ENCODE measurements at places on chromosomes 4 and X.

GRCh38 chr4:81827577-81828202, 356.0 kb upstream of the RASGEF1B start:
- DNase-seq = peak; percentile 58

- no peak for DNase-seq
Observed at GRCh38 chr4:20172070-20172760, 79.5 kb upstream of the SLIT2 start.

DNA sequence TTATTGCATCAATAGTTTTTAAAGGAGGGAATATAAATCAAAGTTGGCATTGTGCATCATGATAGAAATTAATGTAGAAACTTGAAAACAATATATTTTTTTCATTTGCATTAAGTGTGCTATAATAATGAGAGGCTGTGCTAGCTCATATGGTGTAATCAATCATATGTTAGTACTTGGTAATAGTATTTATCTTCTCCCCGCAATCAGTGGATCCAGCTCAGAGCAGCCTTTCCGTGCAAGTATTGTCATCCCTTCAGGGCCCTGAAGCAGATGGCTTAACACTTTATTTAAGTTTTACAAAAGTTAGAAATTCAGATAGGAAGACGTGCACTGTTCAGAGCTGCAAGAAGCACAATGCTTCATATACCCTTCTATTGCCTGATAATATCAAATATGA, 616.3 kb upstream of the ATOH1 start:
- DNase-seq = no peak

- no peak for DNase-seq
Observed at GRCh38 chrX:12753366-12753765, 37.8 kb upstream of the PRPS2 start.

DNA sequence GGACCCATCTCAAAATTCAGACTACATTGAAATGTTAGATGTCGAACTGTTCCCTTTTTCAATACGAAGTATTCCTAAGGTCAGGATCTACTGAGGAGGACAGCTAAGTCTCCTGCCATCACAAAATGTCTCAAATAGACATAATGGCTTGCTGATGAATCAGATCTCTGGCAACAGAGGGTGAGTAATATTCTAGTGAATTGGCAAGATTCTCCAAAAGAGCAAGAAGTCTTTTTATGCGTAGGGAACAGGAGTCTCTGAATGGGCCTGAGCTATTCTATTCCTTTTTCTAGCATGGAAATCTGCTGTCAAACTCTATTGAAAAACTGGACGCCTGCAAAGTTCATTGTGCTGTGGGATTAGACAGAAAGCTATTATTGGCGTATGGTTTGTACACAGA, 145.4 kb downstream of the FNIP2 start:
- peak; percentile 80 for DNase-seq

DNA sequence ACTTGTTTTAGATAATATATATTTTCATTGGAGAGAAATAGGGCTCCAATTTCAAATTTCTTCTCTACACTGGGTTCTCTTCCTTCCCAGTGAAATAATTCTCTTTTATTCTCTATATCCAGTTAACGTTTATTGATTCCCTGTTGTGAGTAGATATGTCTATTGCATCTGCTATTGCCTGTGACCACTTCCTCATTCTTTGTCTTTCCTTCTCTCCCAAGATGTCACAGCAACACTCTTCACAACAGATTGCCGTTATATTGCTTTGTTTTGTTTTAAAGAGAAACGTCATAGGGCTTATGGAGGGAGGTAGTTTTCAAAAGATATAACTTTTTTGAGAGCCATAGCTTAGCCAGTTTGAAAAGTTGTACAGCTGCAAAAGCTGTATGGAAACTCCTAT, 343.8 kb downstream of the ARHGAP24 start:
- DNase-seq = no peak

GRCh38 chr4:65658117-65658516, 12.2 kb downstream of the EPHA5 start:
- no peak for DNase-seq

GRCh38 chr4:38132107-38132673, 172.0 kb downstream of the PTTG2 start:
- DNase-seq = peak; percentile 98

DNA sequence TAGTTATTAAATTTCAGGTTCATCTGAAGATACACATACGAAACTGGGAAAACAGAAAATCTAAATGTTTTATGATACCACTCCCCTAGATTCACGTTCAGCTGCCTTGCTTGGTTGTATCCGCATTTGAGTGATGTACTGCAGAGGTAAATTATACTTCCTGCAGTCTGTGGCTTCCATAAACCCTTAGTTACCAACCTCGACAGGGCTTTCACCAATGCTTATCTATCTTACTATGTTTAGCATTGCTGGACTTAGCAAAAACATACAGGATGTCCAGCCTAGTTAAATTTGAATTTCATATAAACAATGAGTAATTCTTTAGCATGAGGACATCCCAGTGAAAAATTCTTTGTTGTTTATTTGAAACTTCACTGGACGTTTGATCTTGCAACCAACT, 108.8 kb downstream of the TMA16 start:
- DNase-seq = no peak

DNA sequence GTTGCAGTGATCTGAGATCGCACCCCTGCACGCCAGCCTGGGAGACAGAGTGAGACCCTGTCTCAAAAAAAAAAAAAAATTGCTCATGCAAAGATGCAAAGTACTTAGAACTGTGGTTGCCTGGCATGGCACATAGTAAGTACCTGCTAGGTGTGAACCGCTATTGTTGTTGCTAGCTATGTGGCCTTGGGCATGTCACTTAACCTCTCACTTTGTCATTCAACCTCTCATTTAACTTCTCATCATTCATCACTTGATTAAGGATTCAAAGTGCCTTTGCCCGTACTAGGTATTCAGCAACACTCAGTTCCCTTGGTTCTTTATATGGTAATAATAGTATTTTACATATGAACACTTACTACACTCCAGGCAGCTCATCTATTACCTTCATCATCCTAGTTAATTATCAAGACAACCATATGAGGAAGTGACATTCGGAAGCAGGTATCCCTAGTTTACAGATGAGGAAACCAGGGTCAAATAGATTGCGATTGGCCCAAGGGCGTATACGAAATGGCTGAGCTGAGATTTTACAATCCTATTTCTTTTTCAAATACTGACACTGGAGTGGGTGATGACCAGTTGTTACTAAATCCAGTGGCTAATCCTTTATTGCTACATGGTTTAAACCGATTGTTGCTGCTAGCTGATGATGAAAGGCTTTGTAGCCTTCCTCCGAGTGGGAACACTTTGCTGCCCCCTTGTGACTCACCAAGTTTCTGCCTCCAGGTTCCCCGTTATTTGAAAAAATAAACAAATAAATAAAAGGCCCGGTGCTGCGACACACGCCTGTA, 28.8 kb upstream of the SOWAHD start:
- peak; percentile 86 for DNase-seq

- peak; percentile 63 for DNase-seq
Observed at GRCh38 chr4:77097611-77098010, 21.8 kb upstream of the CCNI start.

DNA sequence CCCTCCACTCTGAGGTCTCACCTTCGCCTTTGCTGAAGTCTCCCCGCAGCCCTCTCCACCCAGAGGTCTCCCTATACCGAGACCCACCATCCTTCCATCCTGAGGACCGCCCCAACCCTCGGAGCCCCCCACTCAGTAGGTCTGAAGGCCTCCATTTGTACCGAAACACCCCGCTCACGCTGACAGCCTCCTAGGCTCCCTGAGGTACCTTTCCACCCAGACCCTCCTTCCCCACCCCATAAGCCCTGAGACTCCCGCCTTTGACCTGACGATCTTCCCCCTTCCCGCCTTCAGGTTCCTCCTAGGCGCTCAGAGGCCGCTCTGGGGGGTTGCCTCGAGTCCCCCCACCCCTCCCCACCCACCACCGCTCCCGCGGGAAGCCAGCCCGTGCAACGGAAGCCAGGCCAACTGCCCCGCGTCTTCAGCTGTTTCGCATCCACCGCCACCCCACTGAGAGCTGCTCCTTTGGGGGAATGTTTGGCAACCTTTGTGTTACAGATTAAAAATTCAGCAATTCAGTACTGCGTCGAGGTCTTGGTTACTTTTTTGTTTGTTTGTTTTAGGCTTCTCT, 5.0 kb downstream of the SOD3 start:
- DNase-seq = no peak

- DNase-seq = no peak
Observed at GRCh38 chr4:85393201-85393600, 81.7 kb upstream of the ARHGAP24 start.

DNA sequence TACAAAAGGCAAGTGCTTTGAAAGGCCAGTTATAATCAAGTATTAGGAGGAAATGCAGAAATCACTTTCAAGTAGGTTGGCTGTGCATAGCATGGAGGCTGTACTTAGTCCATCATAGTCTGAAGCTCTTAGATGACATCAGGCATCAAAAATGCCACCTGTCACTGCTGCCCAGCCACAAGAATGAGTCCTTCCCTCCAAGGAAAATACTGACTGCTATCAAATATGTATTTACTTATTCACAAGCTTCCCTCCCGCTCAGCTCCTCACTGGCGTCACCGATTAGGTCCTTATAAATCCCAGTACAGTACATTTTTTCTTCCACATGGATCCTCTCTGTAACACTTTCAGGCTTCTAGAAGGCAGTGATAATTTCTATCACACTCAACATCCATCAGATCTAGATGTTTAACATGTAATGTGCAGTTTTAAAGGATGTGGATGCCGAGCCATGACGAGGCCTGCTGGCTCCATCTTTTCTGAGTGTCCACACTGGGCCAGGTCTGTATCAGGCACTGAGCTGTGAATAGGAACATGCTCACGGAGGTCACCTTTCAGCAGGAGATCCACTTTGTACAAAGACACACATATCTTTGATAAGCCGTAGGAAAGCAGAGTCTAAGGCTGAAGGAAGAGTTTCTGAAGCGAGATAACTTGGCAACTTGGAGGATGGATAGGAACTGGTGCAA, 121.9 kb downstream of the PALLD start:
- no peak for DNase-seq

DNA sequence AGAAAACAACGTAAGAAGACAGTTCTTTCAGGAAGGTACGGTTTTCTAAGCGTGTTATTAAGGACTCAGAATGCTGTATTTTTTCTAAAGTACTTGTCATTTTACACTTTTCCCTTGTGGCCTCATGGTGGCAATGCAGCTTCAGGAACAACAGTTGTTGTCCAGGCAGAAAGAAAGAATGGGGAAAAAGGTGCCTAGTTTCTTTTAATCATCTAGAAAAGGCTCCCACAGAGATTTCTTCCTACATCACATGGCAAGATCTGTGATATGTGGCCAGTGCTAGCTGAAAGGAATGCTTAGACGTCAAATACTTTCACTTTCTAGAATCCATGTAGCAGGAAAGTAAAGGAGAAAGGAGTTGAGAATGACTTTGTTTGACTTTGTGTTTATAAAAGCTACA, 49.0 kb upstream of the TRAM1L1 start:
- DNase-seq = peak; percentile 25

DNA sequence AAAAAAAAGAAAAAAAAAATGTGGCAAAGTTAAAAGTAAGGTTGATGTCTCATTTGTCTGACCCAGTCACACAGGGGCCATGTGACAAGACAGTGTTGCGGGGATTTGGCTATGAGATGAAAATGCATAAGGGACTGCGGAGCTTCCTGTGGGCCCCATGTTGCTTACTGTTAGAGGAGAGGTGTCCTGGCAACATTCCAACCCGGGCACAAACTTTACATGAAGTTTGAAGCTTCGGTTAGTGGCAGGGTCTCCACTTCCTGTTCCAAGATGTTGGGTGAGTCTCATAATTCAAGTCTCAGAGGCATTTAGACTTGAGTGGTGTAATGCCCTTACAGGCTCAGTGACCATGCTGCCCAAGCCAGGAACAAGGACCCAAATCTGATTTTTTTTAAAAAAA, 111.3 kb downstream of the MAML3 start:
- no peak for DNase-seq

DNA sequence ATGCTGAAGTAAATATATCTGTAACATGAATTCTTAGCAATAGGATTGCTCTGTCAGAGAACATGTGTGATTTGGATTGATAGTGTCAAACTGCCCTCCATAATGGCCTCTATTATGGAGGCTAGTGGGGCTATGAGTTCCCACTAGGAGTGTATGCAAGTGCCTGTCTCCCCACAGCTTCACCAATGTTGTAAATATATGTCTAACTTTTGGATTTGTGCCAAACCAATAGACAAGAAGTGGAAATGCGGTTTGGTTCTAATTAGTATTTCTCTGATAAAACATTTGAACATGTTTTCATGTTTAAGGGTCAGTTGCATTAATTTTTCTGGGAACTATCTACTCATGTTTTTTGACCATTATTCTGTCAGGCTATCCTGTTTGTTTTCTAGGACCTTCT, 28.1 kb downstream of the GPAT3 start:
- no peak for DNase-seq

GRCh38 chr4:139223682-139224317, 46.8 kb upstream of the ELF2 start:
- peak; percentile 60 for DNase-seq

Measured in suppressor macrophage treated with lipopolysaccharide for 1 hour (primary cell).